ENCODE measurements at places on chromosomes 4 and X. TPM values are rescaled to one million over a fixed set of nuclear protein-coding genes. Genes with fewer than 3 reads are reported as not detected.

The TMPRSS11B gene
- polyA plus RNA-seq = 0.06 TPM

The TRAM1L1 gene
- polyA plus RNA-seq = 13.0 TPM

The RAPGEF2 gene
- 46.3 TPM for polyA plus RNA-seq

The FAM47B gene
- not detected for polyA plus RNA-seq

The PCSK1N gene
- polyA plus RNA-seq = 3.2 TPM

All from left lung (tissue), 14 donors.